ENCODE measurements at places on chromosomes 11 and 22. TPM values are rescaled to one million over a fixed set of nuclear protein-coding genes. Genes with fewer than 3 reads are reported as not detected.

DNA sequence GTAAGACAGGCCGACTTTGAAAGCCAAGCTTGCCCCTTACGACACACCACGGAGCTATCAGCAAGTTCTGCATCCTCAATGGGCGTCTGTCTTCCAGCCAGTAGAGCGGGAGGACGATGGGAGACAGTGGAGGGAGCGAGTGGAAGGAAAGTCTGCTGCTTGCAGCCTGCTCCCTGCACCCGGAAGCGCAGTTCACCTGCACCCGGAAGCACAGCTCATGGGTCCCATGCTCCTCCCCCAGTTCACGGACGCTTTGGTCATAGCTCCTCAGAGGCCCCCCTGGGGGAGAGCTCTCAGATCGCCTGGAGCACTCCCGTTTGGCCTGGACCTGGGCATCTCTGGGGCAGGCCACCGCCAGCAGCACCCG is 51.3 kb downstream of the FBLN1 start:
- DNase-seq: no peak

CFAP300 gene
- total RNA-seq: not detected

GRCh38 chr11:2998073-2998850 is 6.1 kb upstream of the NAP1L4 start:
- DNase-seq: no peak

- no peak for DNase-seq
These were observed 35.0 kb downstream of the GRIK4 start for GRCh38 chr11:120546312-120547205.

- peak; percentile 76 for DNase-seq
These were observed 17.5 kb downstream of the MACROD1 start for GRCh38 chr11:64148226-64148916.

DNA sequence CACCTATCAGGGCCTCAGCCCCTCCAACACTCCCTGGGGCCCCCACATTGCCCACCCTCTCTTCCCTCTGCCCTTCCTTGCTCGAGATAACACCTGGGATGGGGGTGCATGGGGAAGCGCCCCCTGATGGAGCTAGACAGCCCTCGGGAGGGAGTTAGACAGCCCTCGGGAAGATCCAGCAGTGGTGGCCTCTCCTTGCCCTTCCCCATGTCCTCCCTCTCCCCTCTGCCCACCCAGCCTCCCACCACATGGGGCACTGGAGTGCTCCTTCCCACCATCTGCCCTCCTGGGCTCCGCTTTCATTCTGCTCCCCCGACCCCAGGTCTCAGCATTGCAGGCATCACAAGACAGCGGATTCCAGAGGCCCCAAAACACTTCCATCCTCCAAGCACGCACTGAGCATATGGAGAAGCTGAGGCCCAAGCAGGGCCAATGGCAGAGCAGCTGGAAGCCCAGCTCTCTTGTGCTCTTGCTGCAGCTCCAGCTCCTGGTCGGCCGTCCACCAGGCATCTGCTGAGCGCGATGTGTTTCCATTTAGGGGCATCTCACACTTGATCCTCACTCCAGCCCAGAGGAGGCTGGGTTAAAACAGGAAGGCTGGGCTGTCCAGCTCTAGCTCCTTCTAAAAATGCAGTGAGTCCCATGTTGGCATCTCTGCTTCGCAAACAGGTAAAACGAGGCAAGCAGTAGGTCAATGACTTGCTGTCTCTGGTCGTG is 65.6 kb downstream of the IGLL1 start:
- DNase-seq: no peak

DEFB131B gene
- total RNA-seq: not detected

C11orf52 gene
- not detected for total RNA-seq

CLCF1 gene
- 7.1 TPM for total RNA-seq

DNA sequence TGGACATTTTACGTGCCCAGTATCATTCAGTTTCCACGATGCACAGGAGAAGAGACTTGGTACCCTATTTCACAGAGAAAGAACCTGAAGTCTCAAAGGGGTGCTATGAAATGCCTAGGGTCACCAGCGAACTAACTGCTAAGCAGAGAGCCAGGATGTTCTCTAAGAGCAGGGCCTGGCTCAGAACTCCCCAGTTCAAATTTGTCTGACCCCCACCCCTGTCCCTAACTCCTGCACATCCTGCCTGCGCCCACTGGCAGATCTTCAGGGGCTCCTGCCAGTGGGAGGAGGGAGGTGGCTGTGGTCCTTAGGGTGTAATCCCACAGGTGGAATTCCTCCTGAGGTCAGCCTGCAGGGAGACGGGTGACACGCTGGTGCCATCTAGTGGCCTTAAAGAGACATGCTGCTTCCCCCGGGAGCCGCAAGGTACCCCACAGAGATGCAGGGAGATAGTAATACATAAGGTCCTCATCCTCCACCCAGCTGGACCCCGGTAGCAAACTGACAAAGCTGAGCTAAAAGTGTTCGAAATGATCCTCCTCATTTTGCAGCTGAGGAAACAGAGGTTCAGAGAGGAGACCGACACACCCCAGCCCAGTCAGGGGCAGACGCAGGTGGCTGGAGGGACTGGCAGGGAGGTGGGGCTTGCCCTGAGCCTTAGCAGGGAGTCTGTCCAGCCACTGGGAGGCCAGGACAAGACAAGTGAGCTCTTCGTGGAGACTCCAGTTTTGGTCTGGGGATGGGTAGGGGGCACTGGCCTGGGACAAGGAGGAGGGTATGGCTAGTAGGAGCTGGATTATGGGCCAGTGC is 34.1 kb downstream of the MB start:
- DNase-seq: peak; percentile 45

FXYD6 gene
- not detected for total RNA-seq

OR52A1 gene
- not detected for total RNA-seq

All from CD8-positive, alpha-beta T cell (primary cell).